ENCODE measurements at places on chromosomes 4 and X.
A peak's percentile ranks its signal among the peaks of the same experiment; 100 is the strongest.

DNA sequence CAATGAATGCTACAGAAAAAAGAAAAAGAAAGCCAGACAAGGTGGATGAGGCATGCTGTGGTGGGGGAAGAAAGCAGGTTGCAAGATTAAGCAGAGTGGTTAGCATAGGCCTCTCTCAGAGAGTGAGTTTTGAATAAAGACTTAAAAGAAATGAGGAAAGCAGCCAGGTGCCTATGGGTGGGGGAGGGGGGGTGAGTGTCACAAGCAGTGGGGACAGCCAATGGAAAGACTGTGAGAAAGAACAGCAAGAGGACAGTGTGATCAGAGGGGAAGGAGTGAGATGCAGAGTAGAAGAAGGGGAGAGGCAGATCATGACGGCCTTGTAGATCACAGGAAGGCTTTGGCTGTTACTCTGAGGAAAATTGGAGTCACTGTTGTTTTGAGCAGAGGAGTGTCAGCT lies 162.5 kb downstream of the SOX3 start:
- DNase-seq = no peak

GRCh38 chr4:145427991-145428390 lies 53.7 kb upstream of the SMAD1 start:
- no peak for DNase-seq

DNA sequence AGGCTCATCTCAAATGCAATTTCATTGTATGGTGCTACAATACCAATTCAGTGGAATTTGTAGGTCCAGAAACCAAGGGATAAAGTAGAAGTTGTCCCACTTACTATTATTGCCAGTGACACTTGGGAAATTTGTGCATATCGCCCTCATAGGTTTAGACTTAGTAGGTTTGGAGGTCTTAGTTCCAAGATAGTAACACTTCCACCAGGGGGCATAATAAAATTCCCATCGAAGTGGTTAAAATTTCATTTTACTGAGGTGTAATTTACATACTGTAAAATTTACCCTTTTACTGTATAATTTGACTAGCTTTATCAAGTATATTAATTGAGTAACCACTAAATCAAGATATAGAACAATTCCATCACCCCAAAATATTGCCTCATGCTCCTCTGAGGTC lies 174.6 kb downstream of the INPP4B start:
- no peak for DNase-seq

- DNase-seq = no peak
These were observed 4.9 kb downstream of the LRPAP1 start for GRCh38 chr4:3527101-3527913.

DNA sequence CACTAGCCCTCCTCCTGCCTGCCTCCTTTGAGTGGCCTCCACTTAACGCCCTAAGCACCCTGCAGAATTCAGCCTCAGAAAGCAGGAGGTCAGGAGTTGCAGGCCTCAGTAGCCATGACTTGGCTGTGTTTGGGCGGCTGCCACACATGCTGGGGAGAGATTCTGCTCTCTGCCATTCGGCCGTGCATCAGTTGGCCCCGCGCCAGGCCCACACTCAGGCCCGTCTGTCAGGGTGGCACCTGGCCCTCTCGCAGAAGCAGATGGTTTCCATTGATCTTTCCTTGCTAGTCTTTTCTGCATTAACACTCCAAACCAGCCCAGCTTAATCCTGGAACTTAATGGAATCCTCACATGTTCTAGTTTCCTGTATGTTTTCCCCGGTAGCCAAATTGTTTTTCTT lies 30.7 kb upstream of the ATP6AP2 start:
- no peak for DNase-seq

GRCh38 chr4:41257257-41257901 lies 651 bp downstream of the UCHL1 start:
- DNase-seq = peak; percentile 48

DNA sequence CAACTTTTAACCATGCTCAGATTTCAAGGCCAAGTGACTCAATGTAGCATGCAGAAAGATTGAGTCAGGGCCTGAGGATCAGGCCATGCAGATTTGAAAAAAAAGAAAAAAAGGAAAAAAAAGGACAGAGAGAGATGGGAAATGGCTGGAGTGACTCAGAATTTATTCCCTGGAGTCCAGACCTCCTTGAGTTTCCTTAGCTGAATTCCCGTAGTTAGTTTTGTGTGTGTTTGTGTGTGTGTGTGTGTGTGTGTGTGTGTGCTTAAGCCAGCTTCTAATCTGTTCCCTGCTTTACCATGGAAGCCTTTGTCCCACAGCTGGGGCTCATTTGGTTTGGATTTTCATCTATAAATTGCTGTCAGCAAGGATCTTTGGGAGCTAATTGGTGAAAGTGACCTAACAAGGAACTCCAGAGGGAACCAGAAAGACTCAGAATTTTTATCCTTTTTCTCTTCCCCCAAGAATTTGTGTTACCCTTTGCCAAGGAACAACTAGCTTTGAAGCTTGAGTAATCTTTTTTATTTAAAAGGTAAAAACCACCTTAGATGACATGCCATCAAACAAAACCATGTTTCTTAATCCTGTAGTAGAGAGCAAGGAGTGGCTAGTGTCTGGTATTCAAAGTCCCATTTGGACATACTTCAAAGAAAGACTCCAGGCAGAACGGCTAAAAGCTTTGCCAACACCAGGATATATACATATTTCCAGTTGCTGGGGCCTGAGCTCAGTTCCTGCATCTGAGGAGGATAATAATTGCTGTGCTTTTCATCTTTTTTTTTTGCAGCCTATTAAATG lies 109.0 kb upstream of the DDIT4L start:
- no peak for DNase-seq

GRCh38 chr4:103305355-103305754 lies 107.2 kb upstream of the CENPE start:
- DNase-seq = no peak

DNA sequence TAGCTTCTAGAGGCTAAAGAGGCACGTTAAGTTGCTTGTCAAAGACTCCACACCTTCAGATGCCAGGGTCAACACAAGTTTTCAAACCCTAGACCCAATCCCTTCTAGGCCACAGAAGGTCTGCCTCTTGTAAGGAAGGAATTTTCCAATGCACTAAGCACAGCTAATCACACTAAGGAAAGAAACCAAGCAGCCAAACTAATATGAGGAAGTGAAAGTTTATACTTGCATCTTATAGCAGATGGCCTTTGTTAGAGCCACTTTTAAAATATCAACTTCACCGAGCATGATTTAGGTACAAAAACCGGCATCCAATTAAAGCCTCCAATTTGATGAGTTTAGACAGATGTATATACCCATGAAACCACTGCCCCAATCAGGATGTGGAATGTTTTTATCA lies 9.9 kb downstream of the FHL1 start:
- DNase-seq = no peak
